ENCODE measurements at places on chromosomes 5 and 9.

DNA sequence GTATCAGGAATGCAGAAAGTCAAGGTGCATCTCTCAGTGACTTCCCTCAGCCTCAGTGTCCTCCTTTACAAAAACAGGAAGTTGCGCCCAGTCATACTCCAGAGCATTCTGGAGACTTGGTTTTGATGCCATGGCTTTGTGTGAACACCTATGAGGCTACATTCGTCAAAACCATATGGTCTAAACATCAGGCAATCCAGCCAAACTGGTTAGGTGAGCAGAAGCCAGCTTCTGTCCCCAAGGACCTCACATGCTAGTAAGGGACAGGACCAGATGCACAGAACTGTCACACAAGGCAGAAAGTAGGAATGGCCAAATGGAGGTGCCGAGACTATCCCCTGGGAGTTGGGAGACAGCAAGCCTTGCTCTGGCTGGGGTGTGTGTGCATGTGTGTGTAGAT is 217.2 kb downstream of the MELK start:
- no peak for DNase-seq

GRCh38 chr5:83553000-83553486 is 81.5 kb downstream of the VCAN start:
- no peak for DNase-seq

DNA sequence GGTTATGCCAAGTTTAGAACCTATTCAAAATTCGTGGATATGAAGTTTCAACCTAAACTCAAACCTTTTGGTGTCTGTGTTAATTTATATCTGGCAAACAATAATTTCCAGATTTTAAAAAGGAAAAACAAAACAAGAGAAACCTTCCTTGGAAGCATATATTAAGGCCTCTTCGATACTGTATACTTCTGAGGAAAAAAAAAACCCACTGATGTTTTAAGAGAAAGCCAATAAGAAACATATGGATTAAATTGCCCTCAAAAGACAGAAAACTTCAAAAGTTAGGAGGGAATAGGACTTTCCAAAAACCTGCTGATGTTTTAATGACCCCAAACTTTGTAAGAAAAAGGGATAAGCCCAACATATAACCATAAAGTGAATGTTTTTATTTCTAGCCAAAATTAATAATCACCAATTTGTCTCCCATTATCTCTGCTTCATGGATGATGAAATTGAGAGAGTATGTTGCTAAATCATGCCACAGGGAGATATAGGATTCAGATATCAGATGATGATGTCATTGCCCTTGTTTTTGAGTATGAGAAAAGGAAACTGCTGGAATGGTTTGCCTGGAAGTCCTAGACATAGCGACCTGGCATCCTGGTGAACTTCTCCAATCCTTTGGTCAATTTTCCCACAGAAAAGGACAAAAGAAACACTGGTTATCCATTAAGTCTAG is 423.9 kb downstream of the DMRT2 start:
- no peak for DNase-seq

DNA sequence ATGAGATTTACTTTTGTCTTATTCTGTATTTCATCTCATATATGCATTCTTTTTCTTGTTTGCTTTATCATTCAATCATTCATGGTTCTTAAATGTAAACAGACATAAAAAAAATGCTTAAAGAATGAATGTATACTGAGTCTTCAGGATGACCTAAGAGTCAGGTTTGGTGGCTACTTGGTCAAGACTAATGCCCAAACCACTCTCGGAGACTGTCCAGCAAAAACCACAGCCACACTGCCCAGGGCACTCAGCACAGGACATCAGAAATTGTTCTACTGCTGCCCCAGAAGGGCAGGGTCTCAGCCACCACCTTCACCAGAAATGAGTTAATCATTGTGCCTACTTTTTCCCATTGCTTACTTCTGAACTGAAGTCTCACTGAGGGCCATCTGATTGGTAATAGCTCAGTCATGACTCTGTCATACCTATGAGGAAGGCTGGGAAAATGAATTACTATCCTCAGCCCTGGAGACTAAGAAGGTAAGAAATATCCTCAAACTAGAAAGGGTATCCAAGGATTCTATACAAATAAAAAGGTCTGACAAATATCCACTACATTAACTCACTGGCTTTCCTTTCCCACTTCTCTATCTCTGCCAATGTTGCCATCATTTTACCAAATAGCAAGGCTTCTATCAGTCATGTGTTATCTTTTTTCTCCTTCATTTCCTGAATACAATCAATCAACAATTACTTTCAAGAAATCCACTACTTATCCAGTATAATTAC is 236.1 kb downstream of the CETN3 start:
- no peak for DNase-seq

- DNase-seq: no peak
These were observed 33.4 kb upstream of the ANXA1 start for GRCh38 chr9:73118286-73118685.

- DNase-seq: no peak
These were observed 271.9 kb upstream of the ST8SIA4 start for GRCh38 chr5:101174981-101175380.

GRCh38 chr5:34545626-34546025 is 110.5 kb upstream of the RAI14 start:
- no peak for DNase-seq

- DNase-seq: no peak
These were observed 222.6 kb downstream of the EBF1 start for GRCh38 chr5:158877124-158877581.

- no peak for DNase-seq
These were observed 4.5 kb downstream of the RPS6 start for GRCh38 chr9:19375538-19375937.

DNA sequence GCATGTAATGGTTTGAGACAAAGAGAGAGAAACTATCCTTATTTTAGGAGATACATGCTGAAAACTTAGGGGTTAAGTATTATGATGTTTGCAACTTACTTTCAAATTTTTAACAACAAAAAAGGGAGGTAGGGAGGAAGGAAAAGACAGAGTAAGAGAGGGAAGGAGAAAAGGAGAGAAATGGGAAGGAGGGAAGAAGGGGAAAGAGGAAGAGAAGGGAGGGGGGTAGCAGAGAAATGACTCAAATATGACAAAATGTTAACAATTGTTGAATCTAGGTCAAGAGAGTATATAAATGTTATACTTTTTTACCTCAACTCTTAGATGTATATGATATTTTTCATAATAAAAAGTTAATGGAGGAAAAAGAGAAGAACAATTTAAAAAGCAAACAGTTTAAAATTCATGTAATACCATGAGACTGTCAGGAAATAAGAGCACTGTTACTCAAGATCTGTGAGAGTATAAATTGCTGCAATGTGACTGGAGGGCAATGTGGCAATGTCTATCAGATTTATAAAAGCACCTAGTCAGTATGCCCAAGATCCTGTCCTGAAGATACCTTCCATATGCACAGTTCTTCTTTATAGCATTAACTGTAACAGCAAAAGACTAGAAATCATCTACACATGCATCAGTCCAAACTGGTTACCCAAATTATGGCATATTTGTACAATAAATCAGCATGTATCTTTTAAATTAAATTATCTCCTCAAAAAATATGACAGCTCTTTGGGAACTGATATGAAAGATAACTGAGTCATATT is 16.3 kb downstream of the FBXW11 start:
- DNase-seq: no peak

- no peak for DNase-seq
These were observed 7.8 kb downstream of the GZMA start for GRCh38 chr5:55110217-55110616.

GRCh38 chr5:11504886-11505193 is 399.4 kb downstream of the CTNND2 start:
- DNase-seq: no peak

DNA sequence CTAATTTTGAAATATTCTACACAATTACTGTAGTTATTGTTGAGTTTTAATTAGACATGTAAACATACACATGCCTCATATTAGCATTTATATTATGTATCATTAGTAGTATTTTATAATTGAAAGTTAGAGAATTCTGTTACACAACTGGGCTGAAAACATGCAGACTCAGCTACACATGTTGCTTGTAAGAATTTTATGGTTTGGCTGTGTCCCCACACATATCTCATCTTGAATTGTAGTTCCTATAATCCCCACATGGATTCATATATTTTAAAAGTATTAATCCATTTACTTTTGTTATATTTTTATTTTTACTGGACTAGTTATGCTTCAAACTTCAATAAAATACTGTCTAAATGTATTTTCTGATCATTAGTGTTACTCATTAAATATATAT is 2075.3 kb upstream of the C9orf72 start:
- DNase-seq: no peak

- DNase-seq: no peak
These were observed 724.0 kb upstream of the ZNF608 start for GRCh38 chr5:125470280-125470902.
